ENCODE measurements at places on chromosomes 1 and 21.

- no peak for DNase-seq
Observed at GRCh38 chr21:45072738-45073300, 1.6 kb upstream of the ADARB1 start.

DNA sequence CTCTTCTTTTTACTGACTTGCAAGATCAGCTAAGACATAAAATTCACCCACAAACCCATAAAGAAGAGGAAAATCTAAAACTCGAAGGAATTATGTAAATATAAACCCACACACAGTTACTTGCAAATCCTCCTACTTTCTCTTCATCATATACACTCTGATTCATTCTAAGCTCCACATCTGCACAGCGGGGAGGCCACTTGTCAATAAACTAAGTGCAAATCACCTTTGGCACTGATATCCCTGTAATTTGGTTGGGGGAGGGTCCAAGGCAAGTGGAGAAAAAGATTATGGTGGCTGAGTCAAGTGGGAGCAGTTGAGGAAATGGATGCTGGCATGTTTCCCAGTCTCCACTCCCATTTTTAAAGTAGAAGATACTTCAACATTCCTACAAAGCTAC, 596.5 kb downstream of the MATN1 start:
- DNase-seq = no peak

DNA sequence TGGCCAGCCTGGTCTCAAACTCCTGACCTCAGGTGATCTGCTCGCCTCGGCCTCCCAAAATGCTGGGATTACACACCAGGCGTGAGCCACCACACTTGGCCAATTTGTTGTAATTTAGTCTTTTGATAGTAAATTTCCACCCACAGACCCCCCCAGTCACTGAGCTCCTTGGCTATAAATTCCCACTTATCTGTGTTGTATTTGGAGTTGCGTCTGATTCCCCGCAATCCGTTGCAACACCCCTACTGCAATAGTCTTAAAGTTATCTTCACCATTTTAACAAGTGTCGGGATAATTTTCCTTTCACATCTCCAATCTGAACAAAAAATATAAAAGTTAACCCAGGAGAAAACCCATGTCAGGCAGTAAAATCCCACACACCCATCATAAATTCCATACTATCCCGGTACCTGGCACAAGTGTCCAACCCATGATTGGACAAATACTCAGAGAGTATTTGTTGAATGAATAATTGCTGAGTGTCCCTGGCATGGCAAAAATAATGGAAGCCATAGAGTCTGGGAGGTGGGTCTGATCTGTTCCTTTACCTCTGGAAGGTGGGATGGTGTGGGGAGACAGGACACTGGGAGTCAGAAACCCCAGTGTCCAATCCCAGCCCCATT, 9.3 kb upstream of the CNR2 start:
- no peak for DNase-seq

GRCh38 chr1:10903821-10904220, 107.4 kb upstream of the CASZ1 start:
- DNase-seq = no peak

DNA sequence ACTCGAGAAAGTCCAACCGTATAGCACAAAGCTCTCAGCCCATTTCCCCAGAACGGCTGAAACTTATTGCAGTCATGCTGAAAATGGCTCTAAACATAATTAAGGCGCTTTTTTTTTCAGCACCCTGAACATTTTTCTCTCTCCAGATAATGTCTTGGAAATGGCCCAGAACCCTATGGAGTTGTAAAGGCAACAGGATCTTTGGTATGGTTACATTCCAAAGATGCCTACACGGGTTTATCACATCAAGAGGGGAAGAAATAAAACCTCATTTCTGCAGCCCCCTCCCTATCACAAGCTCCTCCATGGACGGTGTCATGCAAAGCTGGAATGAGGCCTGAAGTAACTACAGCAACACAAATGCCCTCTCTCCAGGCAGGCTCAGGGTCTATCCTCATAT, 126.4 kb upstream of the GALNT2 start:
- peak; percentile 86 for DNase-seq

GRCh38 chr1:58903514-58904298, 119.9 kb upstream of the JUN start:
- peak; percentile 53 for DNase-seq

- DNase-seq = no peak
Observed at GRCh38 chr1:50421366-50421748, 1.9 kb downstream of the DMRTA2 start.

- no peak for DNase-seq
Observed at GRCh38 chr1:115640384-115640783, 1.4 kb upstream of the VANGL1 start.

DNA sequence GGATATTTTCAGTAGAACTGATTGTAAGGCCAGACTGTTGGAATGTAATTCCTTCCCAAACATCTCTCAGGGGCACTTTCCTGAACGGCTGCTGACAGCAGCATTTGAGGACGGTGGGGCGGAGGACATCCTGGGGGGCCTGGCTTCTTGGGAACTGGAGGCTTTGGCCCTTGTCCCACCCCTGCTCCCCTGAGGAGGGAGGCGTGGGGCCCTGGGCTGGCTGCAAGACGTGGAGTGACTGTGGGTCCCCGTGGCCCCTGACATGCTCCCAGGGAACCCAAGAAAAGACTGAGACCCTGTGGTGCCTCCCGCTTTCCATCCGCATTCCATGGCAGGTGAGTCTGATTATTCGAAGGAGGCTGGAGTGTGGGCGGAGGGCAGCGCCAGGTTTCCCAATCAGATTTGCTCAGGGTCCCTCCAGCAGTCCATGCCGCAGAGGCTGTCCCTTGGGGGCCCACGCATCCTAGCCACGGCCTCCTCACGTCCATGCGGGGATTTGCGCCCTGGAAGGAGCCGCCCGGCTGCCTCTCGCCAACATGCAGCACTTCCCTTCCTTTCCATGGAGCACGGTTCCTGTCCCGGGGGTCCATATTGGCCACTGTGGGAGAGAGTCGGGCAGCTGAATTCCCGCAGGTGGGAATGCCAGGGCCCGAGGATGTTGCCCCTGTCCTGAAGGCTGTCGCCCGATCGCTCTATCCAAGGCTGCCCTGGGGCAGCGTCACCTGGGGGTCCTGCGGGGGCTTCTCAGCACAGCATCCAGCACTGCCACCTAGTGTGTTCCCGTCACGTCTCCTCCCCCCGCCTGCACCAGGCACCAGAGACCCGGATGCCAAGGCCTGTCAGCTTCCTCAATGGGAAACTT, 69.0 kb downstream of the FAAP20 start:
- no peak for DNase-seq

- DNase-seq = no peak
Observed at GRCh38 chr1:64933296-64934070, 32.9 kb downstream of the JAK1 start.

DNA sequence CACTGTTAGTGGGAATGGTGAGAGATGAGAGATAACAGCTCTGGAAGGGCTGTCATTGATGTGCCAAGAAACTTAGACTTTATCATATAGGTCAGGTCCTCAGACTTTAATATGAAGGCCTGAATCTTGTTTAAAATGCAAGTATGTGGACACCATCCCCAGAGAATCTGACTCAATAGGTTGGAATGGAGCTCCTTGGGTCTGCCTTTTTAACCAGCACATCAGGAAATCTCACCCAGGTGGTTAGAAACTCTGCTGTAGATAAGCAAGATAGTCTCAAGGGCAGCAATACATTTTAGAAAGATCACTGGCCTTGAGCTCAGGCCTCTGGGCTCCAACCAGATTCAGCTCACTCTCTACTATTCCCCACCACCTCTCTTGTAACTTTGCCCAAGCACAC, 180.4 kb downstream of the SLC44A5 start:
- peak; percentile 11 for DNase-seq

- DNase-seq = no peak
Observed at GRCh38 chr1:25082216-25082899, 149.9 kb downstream of the SYF2 start.

GRCh38 chr1:41363591-41364320, 2.5 kb downstream of the FOXO6 start:
- no peak for DNase-seq

GRCh38 chr21:35222541-35222941, 173.4 kb upstream of the RUNX1 start:
- no peak for DNase-seq

GRCh38 chr1:186188736-186189135, 186.3 kb downstream of the TPR start:
- no peak for DNase-seq

Measured in astrocyte of the cerebellum (primary cell).